ENCODE measurements at places on chromosomes 11 and 22.
A peak's percentile ranks its signal among the peaks of the same experiment; 100 is the strongest.

DNA sequence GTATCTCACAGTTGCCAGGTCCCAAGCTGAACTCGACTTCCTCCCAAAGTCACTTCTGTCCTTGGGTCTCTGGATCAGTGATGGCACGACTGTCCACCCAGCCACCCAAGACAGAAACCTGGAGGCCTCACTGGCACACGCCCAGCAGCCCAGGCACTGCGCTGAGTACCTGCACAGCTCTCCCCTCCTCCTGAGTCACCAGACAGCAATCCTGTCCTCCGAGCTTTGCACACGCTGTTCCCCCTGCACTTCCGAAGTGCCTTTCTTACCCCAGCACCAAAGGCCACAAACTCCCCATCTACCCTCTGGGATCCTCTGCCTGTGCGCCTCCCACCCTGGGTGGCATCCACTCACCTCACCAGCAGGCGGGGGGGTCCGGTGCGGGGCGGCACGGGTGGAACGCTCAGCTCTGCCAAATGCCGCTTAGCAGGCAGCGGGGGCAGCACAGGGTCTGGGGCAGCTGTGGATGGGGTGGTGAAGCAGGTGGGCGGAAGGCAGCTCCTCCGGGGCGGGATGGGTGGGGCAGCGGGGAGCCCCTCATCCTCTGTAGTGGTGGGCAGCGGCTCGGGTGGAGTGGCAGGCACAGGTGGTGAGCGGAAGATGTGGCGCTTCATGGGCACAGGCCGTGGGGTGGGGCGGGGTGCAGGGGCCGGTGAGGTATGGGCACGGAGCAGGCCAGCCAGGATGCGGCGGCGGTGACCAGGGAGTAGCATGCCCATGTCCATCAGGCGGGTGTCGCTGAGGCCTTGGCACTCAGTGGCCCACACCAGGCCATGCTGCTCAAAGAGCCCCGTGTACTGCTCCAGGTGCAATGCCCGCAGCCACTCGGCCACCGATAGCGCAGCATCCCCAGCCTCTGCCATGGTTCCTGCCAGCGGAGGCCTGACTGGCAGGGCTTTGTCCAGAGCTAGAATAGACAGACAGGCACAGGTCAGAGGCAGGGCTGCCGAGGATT lies 25.7 kb downstream of the ARAP1 start:
- DNase-seq: no peak

DNA sequence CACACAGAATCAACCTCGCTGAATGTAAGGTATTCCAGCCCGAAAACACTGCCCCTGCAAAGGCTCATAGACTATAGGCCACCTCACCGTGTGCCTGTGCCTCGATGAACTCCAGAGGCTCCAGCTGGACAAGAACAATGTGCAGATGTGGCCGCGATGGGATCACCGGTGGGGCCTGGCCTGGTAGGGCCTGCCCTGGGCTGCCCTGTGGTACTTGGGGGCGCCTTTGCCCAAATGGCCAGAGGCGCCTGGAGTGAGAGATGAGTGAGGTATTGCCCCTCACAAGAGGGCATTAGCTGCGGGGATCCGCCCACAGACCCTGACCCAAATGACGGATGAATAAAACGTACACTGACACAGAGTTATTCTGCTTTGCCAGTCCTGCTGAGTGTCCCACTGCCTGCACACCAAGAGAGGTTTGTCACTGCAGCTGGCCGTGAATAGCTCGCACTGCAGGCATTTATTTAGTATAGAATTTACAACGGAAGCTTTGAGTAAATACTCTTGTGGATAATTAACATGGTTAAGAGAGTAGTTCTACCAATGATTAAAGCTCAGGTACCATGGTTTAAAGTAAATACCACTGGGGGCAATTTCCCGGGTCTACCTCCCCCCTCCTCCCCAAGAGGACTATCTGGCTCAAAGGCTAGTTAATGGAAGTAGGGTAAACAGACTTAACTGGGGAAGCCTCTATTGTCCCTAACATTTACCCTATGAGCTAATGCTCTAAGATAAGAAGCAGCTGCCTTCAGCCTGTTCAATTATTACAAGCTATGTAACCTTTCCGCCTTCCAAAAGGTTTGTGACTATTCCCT lies 101.1 kb upstream of the IGLL5 start:
- no peak for DNase-seq

DNA sequence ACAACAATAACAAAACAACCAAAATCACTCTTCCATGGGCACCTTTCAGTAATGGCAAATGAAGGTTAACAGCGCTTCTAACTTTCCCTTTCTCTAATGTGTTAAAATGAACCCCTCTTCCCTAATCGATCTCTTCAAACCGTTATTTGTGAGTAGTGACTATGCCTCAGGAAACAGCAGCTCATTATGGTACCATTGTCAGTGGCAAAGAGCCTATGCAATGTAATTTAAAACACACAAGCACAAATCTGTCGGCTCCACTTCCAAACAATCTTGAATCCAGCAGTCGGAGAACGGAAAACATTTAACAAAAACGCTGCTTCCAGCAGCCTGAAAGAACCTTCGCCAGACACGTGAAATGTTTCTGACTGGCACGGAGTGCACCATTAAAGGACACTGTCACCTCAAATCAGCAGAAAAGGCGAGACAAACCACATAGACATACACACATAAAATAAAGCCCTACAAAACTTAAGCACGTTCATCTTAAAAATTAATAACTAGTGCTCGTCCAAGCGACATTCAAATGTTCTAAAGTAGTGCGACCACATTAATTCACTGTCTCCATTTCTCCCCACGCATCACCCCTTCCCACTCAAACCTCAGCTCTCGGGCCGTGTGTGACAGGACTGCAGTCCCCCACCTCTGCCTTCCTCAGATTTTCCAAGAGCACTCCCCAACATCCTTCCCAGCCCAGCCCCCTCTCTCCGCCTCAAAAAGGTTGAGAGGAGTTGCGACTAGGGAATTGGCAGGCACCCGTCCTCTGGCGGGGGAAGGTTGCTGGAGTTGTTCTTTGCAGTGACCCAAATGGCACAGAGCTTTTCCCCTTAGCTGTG lies 748 bp downstream of the RAB30 start:
- peak; percentile 24 for DNase-seq

- no peak for DNase-seq
Observed at GRCh38 chr22:17912945-17913721, 111.2 kb downstream of the MICAL3 start.

DNA sequence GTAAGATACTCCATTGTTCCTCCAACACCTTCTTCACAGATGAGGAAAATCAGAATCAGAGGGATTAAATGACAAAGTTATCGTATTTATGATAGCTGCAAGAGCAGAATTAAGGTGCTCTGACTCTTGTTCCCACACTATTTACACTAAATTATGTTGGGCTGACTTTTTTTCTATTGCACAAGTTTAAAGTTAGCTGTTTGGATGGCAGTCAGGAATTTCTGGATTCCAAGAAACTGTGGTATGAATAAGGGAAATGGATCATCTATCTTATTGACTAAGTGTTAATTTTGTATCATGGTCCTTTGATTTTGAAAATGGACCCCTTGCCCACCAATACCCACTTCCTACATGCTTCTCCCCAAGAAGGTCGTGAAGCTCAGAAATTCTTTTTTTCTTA lies 19.9 kb upstream of the APOA1 start:
- no peak for DNase-seq

DNA sequence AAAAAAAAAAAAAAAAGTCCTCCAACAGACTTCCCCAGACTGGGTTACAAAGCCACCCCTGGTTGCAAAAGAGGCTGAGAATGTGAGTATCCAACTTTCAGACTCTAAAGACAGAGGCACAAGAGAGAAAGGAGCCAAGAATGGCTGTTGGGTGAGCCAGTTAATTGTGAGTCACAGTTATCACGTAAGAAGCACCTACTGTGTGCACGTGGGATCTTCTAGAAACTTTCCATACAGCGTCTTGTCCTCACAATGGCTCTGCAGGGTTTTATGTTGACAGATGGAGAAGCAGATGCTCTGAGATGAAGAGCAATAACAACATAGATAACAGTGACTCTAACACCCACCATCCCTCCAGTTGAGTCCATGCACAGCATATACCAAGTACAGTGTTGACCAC lies 41.0 kb downstream of the CD82 start:
- no peak for DNase-seq

GRCh38 chr22:37220543-37220981 lies 8.3 kb upstream of the SSTR3 start:
- DNase-seq: no peak

GRCh38 chr11:134905517-134905916 lies 493.5 kb upstream of the B3GAT1 start:
- no peak for DNase-seq
